Pulmonary artery endothelial cell (primary cell): ENCODE measurements at places on chromosomes 3 and 15. TPM values are rescaled to one million over a fixed set of nuclear protein-coding genes. Genes with fewer than 3 reads are reported as not detected.

Gene RBP2
- not detected in 2 replicates for total RNA-seq

Gene PRR20G
- total RNA-seq = not detected in 2 replicates

Gene NEK11
- total RNA-seq = 2.1 and 2.2 TPM in 2 replicates

Gene PROS1
- total RNA-seq = 10.6 and 11.2 TPM in 2 replicates

Gene ANKUB1
- total RNA-seq = not detected in 2 replicates

Gene ABTB1
- total RNA-seq = 5.8 and 7.6 TPM in 2 replicates

Gene LRRFIP2
- total RNA-seq = 61.3 and 82.7 TPM in 2 replicates

Gene OCA2
- not detected in 2 replicates for total RNA-seq

Gene IQCF5
- not detected in 2 replicates for total RNA-seq

Gene PSMD2
- total RNA-seq = 780 and 805 TPM in 2 replicates

Gene PARP15
- total RNA-seq = 0.07 and 0.25 TPM in 2 replicates

Gene MYZAP
- total RNA-seq = 4.5 and 7.4 TPM in 2 replicates

Gene CCDC13
- 0.07 and 0.33 TPM in 2 replicates for total RNA-seq

Gene PLSCR5
- not detected in 2 replicates for total RNA-seq

Gene MRAS
- 7.7 and 13.3 TPM in 2 replicates for total RNA-seq

Gene TMC3
- total RNA-seq = not detected in 2 replicates

Gene CCR9
- total RNA-seq = not detected in 2 replicates

Gene SLC22A13
- total RNA-seq = 0.13 and 0.18 TPM in 2 replicates

Gene GALNT15
- 18.8 and 97.1 TPM in 2 replicates for total RNA-seq
